ENCODE measurements at places on chromosomes 2 and 18.

- no peak for DNase-seq
Measured at GRCh38 chr2:231929961-231930592, 3.9 kb upstream of the NPPC start.

DNA sequence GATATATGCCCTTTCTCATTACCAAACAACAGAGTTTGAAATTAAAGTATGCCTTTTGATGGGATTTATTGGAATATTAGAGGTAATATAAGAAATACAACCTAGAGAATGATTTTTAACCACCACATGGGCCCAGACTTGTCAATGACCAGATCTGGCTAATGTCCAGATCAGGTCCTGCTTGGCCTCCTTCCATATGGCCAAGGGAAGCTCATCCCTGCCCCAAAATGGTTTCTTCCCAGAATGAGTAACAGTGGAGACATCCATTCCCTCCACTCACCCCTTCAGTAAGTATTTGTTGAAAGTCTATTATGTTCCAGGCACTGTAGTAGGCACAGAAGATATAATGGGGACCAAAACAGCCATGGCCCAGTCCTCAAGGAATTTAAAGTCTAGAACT, 54.9 kb downstream of the ANTXR1 start:
- DNase-seq: no peak

- no peak for DNase-seq
Measured at GRCh38 chr2:20472569-20472968, 25.7 kb downstream of the RHOB start.

DNA sequence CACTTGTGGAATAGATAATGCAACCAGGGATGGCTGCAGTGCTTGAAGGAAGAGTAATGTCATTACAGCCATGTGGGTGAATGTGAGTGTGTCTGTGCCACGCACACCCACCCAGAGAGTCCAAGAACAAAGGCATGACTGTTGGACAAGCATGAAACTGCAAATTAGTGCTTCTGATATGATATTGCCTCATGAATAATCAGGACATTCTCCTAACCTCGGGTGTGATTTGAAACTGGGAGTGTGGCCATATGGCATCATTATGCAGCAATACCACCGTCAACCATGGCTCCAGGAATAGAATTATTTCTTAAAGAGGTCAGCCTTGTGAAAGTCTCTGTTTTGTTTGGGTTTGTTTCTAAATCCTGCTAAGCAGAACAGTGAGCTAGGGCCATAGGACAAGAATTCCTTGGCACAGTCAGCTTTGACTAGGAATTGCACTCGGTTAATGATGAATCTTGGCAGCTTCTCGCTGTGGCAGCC, 678.0 kb upstream of the RAB6C start:
- DNase-seq: no peak

GRCh38 chr18:44859751-44860439, 179.2 kb downstream of the SETBP1 start:
- no peak for DNase-seq

DNA sequence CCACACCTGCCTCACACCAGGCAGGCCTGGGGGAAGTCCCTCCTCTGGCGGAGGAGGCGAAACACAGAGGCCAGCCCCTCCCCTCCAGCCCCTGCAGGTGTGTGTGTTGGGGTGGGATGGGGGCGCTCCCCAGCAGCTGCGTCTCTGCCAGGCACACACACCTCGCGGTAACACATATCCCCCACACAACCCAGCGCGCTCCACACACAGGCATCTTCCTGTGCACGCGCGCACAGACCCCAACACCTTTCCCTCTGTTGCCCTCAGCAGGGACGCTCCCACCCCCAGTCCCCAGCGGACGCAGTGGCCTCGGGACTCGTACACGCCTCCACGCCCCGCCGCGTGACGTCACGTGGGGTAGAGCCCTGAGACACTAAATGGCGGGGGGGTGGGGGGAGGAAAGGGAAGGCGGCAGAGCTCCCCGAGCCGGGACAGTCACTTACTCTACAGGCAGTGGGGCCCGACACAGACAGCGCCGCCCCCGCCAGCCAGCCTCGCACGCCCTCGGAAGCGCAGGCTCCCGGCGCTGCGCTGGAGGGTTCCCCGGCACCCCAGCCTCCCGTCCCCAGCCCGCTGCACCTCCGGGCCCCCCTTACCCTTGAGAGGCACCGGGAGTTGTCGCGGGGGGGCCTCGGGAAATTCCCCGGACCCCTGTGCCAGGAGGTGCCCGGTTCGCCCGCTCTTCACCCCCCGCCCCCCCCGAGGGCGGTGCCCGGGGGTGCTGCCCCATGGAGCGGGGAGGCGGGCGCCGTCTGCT, at the start of gene WNT10A:
Gene WNT10A (plus strand): TSS at position 751 of the 757 bp plus-strand sequence. CDS start 144 bp downstream, outside the sequence.
- DNase-seq: no peak

GRCh38 chr2:24179683-24180082, 4.8 kb downstream of the FAM228A start:
- DNase-seq: no peak

- DNase-seq: no peak
Measured at GRCh38 chr2:62803961-62804360, 98.4 kb downstream of the EHBP1 start.

GRCh38 chr2:178859730-178860129, 52.5 kb upstream of the TTN start:
- DNase-seq: no peak

DNA sequence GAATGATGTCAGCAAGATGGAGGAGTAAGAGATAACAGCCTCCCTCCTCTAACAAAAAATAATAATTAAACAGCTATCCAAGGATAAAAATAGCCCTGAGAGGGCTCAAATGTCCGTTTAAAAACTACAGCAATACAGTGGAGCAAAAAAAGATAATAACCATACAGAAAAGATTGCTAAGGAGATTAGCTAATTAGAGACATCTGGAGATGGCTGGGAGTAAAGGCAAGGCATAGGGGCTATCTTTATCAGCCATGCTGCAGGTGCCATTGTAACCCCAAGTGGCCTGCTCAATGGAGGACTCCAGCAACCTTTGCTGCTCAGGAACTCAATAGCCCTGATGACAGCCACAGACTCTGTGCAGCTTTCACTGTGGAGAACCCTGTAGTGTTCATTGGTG, 42.7 kb downstream of the MDH1 start:
- DNase-seq: no peak

- no peak for DNase-seq
Measured at GRCh38 chr2:174678395-174678794, 80.8 kb upstream of the WIPF1 start.

GRCh38 chr2:237141571-237142051, 55.9 kb downstream of the COPS8 start:
- DNase-seq: no peak

GRCh38 chr2:215002500-215002899, 135.9 kb downstream of the ABCA12 start:
- no peak for DNase-seq

Data from NCI-H187 treated with DMSO at 0.1 percent for 48 hours (cell line).